ENCODE measurements at places on chromosomes 12 and 14. TPM values are rescaled to one million over a fixed set of nuclear protein-coding genes. Genes with fewer than 3 reads are reported as not detected.

DNA sequence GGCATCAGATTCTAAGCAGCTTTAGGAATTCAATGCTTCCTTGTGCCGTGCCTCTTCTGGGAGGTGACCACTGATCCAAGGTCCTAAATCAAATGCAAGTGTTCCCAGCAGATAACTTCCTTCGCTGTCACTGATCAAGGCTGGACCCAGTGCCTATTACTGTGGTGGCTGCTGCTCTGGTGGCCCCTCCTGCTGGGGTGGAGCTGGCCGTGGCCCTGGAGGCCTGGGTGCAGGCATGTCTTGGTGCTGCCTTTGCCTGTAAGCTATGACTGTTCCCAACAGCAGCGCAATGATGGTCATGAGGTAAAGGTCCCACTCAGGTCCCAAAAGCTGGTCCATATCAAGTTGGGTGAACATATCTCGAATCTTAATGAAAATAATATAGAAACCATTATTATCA is 56.8 kb downstream of the SEL1L start:
- DNase-seq, result no peak

DNA sequence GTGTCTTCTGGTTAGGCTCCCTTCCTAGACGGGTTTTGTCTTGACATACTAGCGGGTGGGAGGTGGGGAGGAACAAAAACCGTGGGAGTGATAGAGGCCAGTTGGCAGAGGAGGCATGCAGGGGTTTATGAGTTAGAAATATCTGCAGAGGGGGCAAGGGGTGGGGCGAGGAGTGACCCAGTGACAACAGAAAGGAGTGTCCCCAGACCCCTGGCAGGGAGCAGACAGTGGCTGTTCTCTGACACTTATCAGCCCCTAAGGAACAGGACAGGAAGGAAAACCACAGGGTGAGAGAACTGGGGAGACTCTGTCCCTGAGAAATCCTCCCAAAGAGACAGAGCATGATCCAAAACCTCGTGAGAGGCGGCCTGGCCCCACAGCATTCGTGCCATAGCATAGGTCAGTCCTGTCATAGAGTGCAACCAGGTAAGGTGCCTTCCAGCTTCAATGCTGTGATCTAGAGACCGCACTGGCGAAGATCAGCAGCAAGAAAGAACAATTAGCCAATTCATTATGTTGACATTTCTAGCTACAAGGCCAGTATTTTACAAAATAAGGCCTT is 141.4 kb downstream of the CRADD start:
- peak; percentile 43 for DNase-seq

DNA sequence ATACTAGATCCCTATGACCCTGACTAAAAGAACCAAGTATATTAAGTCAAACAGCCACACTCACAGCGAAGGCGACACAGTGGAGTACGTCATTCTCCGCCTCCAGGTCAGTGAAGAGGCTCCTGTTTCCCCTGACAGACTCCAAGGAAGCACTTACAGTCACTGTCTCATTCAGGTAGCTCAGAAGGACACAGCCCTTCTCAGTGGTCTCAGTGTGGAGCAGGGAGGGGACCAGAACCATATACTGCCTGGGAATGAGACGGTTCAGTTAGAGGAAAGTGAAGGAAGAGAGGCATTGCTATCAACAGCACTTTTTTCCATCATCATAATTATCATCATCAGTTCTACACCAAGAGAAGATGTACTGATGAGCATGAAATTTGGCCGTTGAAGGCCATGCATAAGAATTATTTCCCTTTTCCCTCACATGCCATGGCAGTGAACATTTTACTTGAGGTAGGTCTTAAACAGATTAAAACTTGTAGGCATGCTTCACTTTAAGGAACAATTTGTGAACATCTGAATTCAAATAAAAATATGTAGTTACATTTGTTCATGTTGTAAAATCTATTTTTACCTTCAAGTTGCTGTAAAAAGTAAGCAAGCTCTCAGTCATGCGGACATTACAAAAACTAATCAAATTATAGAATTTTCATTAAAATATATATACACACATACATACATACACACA is 2.3 kb downstream of the A2M start:
- DNase-seq, result no peak

DNA sequence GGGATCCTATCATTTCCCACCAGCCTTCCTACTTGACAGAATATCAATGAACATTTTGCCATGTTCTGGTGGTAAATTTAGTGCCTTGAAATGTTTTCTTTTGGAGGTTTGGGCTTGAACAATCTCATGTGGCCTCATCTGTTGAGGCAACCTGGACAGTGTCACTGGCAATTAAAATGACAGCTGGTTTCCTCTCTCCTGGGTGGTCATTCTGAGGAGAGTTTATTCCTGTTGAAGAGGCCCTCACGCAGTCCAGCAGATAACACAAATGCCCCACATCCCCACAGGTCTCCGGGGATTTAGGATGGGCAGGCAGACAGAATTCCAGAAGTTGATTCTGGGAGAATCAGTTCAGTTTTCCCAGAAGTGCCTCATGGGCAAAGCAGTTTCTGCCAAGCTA is 41.9 kb downstream of the MMAB start:
- DNase-seq, result no peak

- no peak for DNase-seq
These were observed 154.2 kb upstream of the PARP11 start for GRCh38 chr12:4027412-4027811.

- DNase-seq, result no peak
These were observed 55.9 kb upstream of the LRRK2 start for GRCh38 chr12:40168868-40169267.

Gene PLCZ1
- not detected for total RNA-seq

Measured in left cardiac atrium (tissue), 4 donors.